Stimulated activated CD8-positive, alpha-beta memory T cell treated with anti-CD3 and anti-CD28 coated beads, Interleukin-15, amount 100 ng/mL, for 24 hours (primary cell): ENCODE measurements at places on chromosomes 5 and 9.
A peak's percentile ranks its signal among the peaks of the same experiment; 100 is the strongest.

DNA sequence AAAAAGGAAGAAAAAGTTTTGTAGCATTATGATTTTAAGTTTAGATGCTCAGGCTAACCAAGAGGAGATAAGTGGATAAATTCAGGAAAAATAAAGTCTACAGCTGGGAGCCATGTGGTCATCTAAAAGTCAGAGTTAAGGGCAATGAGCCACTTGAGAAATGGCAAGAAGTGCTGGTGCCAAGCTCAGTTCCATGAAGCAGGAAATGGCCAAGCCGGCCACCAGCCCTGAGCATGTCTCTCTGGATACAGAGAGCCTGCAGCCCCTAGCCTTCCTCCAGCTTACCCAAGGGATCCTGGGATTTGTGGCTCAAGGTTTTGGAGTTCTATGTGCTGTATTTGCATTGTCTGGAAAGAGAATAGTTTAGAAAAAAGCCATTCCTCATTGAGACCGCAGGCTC is 12.2 kb upstream of the S1PR3 start:
- no peak for DNase-seq

- DNase-seq = no peak
Measured at GRCh38 chr9:122845116-122845515, 16.7 kb upstream of the PDCL start.

DNA sequence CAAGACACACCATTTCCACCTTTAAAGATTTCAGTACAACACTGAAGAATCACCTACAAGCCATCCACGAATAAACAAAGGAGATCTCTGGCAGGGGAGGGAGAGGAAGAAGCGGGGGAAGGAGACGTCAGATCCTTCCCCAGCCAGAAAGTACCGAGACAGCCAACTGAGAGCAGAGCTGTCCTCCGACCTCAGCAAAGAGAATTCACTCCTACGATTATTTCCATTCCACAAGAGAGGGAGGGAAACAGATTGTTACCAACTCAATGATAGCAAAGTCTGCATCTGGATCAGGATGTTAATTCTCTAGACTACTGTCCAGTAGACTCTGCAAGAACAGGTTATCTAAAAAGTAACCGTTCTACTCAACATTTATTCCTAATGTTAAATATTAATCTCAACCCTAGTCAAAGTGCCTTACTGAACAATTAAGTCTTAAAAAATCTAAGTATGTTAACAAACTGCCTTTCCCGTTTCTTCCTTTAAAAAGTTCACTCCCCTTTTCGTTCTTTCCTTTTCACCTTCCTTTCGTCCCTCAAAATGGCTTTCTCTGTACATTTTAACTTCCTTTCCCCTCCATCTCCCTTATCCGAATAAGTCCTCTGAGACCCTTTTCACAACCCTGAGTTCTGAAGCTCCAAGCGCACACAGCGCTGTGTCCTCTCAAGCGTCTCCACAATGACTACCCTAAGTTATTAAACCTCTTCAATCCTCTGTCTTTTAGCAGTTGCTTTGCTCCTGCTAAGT is 1.4 kb downstream of the CHD1 start:
- DNase-seq = no peak

DNA sequence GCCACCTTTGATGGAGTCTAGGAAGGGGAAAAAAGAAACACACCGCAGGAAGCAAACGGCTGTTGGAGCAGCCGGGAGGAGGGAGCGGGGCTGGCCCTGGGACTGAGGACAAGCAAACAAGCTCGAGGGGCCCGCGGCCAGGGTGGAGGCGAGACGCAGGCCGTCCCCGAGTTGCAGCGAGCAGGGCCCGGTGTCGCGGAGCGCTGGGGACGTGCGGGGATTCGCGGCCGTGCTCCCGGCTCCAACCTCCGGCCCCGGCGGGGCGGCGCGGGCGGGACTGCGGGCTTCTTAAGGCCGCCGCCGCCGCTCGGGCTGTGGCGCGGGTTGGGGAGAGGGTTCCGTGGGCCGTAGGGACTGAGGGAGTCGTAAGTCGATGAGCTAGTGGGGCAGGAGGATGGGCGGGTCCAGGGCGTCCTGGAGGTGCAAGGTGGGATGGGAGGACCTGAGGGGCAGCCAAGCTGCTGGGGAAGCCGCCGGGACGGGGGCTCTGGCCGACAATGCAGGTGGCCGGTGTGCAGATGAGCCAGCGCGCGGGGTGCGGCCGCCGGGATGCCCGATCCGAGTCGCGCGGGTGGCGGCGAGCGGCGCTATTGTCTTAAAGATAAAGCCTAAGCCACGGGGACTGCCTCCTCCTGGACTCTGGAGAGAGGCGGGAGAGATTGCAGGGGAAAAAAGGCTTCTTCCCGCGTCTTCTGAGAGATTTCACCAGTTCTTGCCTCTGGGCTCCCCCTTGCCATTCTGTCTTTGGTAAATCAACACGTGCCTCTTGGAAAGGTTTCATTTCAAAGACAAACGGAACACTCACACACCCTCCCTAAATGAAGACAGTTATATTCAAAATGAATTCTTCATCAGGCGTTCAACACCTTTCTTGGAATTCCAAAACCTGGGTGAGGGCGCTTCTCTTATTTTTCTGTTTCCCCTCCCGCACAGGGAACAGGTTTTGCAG is 1.6 kb upstream of the HAPLN1 start:
- DNase-seq = no peak

GRCh38 chr5:176463113-176463764 is 15.1 kb downstream of the FAF2 start:
- DNase-seq = no peak

GRCh38 chr5:27377626-27378025 is 339.2 kb upstream of the CDH9 start:
- DNase-seq = no peak

- no peak for DNase-seq
Measured at GRCh38 chr9:37963936-37964739, 60.2 kb upstream of the SLC25A51 start.

- no peak for DNase-seq
Measured at GRCh38 chr5:96855031-96855872, 21.0 kb upstream of the ERAP2 start.

DNA sequence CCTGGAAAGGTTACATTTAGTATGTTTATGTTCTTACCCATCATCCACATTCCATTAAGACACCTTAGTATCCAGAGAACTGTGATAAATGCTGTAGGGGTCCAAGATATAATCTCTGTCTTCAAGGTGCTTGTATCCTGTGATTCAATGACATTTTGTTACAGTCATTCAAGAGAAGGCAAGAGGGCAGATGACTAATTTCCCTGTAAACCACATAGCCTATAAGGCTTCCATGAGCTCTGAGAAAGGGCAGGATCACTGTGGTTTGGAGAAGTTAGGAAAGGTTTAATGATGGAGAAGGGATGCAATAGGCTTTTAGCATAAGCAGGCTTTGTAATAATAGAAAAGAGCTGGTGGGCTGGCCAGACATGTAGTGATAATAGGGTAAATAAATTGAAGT is 40.0 kb downstream of the PAPPA start:
- no peak for DNase-seq

DNA sequence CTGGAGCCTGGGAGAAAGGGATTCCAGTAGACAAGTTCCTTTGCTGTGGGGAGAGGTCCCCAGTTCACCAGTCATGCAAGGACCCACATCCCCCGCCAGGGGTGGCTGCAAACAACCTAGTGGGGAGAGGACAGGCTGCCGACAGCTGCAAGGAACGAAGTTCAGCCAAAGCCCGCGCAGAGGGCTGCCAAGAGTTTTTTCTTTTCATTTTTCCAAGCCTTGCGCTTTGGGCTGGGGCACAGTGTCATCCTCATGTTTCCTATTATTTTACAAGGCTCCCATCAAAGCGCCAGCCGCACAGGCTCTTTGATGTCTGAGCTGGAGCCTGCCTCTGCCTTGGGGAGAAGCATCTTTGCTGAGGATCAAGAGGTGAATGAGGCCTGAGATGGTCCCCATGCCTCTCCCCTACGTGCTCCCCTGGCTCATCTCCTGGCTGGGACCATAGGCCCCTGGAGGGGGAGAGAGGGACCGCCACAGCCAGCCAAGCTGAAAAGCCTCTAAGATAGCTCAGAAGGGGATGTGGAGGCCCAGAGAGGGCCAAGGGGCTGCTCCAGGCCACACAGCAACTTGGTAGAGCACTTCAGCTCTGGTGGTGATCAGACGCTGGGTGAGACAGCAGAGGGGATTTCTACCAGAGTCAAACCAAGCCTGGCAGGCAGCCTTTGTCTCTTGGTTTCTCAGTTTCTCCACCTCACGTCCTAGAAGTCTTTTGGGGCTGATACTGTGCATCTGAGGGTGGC is 50.4 kb upstream of the SYNPO start:
- DNase-seq = no peak

DNA sequence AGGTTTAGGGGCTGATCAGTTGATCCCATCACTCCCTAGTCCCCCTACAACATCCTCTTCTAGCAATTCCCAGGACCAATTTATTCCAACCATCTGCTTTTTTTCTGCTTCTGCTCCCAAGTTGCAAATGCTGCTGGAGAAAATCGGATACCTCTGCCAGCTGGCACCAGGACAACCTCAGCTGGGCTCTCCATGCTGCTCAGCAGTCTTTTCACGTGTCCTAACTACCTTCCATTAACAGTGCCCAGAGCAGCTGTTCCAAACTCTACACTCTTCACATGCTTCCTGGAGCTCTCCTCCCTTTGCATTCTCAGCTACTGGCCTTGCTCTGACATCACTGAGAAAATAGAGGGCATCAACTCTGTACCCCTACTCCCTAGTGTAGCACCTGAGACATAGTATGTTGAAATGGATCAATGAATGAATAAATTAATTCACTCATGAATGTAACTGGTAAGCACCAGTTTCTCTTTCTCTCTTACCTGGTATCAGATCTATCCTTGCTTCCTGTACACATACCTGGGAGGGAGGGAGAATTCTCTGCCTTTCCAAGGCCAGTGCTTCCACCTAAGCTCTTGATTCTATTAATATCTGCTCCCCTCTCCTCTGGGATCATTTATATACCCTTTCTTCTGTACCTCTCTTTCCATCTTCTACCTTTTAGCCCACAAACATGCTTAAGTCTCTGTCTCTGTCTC is 191.0 kb downstream of the RAB3C start:
- DNase-seq = no peak

- no peak for DNase-seq
Measured at GRCh38 chr5:6783787-6784186, 70.6 kb downstream of the TENT4A start.

GRCh38 chr5:37723162-37723961 is 116.5 kb downstream of the GDNF start:
- no peak for DNase-seq

DNA sequence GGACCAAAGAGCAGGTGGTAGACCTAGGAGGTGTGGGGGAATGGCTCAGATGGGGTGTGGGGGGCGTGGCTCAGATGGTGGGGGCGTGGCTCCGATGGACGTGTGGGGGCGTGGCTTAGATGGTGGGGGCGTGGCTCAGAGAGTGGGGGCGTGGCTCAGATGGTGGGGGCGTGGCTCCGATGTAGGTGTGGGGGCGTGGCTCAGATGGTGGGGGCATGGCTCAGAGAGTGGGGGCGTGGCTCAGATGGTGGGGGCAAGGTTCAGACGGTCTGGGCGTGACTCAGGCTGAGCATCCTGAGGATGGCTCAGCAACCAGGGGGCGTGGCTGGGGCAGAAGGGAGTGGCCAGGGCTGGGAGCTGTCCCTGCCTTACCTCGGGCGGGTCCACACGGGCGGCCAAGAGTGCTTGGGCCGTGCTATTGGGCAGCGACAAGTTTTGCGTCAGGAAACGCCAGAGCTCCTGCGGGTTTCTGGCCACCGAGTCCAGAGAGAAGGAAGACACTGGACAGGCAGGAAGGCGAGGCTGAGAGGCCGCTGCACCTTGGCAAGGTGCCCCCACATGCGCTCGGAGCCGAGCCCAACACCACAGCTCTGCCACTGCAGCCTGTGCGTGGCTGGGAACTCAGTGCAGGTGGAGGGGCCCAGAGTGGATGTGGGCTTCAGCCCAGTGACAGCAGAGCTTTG is 5.9 kb downstream of the ABCA2 start:
- peak; percentile 37 for DNase-seq

DNA sequence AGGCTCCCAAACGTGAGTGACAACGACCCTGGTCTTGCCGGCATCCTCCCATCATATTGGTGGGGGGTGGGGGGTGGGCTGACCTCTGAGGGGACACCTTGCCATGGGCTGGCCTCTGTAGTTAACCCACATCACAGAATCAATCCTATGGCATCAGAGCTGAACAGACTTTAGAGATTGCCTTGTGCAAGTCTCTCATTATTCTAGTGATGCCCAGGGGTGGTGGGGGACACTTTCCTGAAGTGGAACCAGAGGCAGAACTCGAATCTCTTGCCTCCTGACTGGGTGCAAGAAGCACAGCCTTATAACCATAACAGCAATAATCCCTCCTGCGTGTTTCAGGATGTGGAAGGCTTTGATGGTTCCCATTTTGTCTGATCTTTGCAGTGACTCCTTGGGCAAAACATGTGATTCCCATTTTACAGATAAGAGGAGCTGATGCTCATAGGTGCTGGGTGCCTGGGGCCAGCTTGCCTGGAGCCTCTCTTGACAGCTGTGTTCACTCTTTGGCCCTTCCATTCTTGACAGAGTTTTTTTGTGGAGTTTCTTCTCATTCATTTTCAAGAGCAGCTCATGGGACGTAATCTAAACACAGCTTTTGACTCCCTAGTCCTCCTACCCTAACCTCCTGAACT is 18.6 kb upstream of the PITX1 start:
- DNase-seq = no peak

DNA sequence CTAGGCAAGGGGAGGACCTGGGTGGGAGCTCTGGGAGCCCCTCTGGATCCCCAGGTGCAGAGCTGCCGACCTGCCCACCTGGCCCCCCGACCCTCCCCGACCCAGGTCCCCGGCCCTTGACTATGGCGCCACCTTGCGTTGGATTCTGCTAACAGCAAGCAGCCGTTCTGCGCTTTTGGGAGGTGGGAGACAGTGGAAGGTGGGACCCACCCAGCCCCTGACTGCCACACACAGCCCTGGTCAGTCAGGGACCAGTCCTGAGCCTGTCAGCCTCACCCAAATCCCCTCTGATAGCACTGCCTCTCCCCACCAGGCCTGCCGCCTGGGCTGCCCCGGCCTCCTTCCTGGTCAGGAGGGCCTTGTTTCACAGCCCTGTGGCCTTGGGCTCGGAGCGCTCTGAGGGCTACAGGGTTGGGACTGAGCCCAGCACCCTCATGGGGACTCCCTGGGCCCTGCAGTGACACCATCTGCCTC is 77.9 kb downstream of the HMCN2 start:
- peak; percentile 26 for DNase-seq

- no peak for DNase-seq
Measured at GRCh38 chr5:14902826-14903560, 31.4 kb upstream of the ANKH start.

- no peak for DNase-seq
Measured at GRCh38 chr9:34963552-34963951, 5.5 kb downstream of the PHF24 start.

DNA sequence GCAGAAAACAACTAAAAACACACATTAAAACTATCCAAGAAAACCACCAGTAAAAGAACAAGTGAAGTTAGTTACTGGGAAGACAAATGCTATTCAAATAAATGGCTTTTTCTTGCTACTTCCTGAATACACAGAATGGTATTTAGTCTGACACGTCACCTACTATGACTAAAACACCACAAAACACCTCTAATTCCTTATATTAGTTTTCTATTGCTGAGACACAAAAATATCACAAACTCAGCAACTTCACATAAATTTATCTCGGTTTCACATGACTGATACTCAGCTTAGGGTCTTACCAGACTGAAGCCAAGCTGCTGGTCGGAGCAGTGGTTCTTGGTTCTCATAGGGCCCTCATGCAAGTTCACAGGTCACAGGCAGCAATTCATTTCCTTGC is 5.4 kb downstream of the DMAC1 start:
- no peak for DNase-seq
